ENCODE measurements at places on chromosomes 12 and 14. TPM values are rescaled to one million over a fixed set of nuclear protein-coding genes. Genes with fewer than 3 reads are reported as not detected.

DNA sequence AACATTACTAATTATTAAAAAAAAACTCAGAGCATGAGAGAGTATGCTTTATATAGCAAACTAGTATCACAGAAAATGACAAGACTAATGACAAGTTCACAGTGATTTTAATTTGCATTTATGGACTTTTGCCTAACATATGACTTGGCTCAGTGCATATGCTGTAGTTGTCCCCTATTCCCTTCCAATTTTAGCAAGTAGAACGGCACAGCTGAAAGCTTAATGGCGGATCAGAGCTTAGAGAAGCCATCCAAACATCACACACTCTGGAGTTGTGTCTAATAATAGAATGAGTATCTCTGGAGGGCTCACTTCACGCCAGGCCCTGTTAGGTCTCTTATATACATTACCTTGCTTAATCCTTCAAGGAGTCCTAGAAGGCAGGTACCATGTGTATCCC, 13.3 kb downstream of the CNIH1 start:
- DNase-seq: no peak

GRCh38 chr12:48389409-48389808, 38.7 kb upstream of the ZNF641 start:
- no peak for DNase-seq

GRCh38 chr12:1660304-1661187, 30.3 kb upstream of the ADIPOR2 start:
- DNase-seq: no peak

GRCh38 chr12:99852666-99853065, 132.1 kb downstream of the ANKS1B start:
- no peak for DNase-seq

GZMB gene
- not detected for total RNA-seq

TPPP2 gene
- total RNA-seq: not detected

RASSF9 gene
- 0.18 TPM for total RNA-seq

SMCO3 gene
- under 0.01 TPM for total RNA-seq

CAMKK2 gene
- total RNA-seq: 15.0 TPM
